ENCODE measurements at places on chromosomes 2 and 18. TPM values are rescaled to one million over a fixed set of nuclear protein-coding genes. Genes with fewer than 3 reads are reported as not detected.

The CCL20 gene
- 23.1 TPM for total RNA-seq

The ELAC1 gene
- total RNA-seq: 6.5 TPM

The CHN1 gene
- 6.9 TPM for total RNA-seq

The NEB gene
- total RNA-seq: 0.25 TPM

DNA sequence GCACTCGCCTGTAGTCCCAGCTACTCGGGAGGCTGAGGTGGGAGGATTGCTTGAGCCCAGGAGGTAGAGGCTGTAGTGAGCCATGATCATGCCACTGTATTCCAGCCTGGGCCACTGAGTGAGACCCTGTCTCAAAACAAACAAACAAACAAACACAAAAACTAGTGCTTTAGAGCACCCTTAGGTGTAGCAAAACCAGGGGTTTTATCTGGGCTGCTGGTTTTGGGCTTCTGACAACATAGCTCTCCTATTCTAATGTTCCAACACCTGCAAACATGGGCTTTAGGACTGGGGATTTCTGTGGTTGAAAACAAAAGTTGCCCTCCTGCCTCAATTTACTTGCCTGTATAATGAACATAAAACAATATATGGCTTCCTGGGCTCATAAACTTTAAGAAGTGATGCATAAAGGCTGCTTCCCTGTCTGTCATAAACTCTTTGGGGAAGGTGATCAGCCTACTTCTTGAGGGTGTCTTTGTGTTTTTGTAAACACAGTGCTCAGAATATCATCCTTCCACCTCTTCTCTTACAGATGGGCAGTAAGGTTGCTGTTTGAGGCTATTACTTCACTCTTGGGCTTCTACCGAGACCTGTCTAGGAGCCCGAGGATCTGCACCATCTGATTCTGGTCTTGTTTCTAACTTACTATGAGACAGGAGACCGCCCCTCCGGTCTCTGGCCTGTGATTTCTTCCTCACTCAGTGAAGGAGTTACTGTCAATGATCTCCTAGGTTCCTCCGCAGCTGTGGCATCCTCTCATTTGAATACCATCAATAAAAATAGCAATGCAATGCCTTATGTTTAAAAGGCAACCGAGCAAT, 246.5 kb downstream of the MYCN start:
- DNase-seq: no peak

DNA sequence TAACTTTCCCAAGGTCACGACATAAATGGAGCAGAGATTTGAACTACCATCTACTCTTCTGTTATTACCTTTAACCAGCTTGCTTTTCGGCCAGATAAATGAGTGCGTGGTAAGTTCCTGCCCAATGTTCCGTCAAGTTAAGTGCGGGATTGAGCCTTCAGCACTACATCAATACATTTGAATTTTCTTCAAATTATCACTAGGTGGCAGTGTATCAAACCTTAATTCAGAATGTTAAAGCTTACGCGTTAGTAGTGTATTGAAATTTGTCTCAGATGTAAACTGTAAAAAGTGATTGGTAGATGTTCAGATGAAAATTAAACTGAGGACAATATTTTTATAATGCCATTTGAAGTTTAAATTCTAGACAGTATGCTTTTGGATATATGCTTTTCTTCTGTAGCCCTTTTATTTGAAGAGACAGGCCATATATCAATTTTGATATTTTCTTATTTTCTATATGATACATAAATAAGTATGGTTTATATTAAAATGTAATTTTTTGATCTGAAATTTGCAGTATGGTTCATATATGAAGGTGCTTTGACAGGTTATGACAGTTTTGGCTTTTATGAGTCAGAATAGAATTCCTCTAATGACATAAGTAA, 681.3 kb downstream of the ADCYAP1 start:
- no peak for DNase-seq

DNA sequence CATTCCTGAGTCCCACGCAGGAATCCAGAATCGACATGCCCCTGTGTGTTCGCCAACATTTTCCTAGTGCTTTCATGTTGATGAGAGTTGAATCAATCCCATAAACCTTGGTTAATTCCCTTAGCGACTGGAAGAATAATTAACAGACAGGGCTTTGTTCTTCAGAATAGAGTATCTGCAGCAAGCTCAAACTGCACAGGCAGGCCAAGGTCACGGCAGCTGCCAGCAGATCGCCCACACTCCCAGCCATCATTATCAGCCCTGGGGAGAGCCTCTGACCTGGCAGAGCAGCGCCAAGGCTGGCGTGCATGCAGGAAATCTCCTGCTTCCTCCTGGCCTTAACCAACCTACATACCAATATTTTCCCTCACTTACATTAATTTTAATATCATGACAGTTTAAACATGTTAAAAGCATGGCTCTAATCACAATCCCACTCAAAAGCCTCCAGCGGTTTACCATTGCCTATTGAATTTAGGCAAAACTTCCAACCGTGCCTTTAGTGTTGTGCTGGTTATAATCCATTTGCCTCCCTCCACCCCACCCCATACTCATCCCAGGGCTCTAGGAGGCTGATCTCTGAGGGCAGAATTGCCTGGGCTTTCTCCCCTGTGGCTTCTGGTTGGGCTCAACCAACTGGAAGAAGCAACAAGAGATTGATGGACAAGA, 46.8 kb upstream of the NCK2 start:
- DNase-seq: no peak

- DNase-seq: no peak
These were observed 31.0 kb downstream of the COL4A4 start for GRCh38 chr2:227132986-227133385.

DNA sequence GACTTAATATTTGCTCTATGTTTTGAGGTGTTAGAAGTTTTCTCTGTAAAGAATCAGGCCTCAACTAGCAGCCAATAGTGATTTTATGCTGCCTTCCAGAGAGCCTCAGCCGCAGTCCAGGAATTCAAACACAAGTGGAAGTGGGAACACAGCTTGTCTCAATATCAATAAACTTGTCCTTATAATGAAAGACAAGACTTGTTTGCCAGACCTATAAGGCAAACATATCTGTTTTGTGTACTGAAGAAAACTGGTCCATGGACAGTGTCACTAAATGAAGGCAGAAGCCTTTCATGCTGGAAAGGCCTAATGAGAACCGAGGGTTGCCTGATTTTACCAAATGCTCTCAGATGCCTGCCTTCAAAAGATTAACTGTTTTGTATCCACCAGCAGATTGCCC, 182.2 kb downstream of the EPHA4 start:
- no peak for DNase-seq

DNA sequence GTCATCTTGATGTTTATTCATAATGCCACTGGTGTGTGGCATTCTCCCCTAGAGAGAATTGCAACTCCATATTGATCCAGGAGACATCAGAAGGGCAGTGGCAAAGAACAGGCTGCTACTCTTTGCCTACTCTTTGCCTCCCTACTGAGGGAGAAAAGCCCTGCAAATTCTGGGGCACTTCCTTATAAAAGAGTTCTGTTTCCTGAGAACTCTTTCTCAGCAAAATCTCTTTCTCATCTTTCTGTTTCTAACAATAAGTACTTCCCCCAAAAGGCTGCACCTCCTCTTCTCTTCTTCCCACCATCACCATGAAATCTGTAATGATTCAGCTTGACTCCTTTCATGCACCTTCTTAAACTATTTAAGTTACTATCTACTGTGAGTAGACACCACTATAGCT, 270.3 kb downstream of the MREG start:
- DNase-seq: no peak

DNA sequence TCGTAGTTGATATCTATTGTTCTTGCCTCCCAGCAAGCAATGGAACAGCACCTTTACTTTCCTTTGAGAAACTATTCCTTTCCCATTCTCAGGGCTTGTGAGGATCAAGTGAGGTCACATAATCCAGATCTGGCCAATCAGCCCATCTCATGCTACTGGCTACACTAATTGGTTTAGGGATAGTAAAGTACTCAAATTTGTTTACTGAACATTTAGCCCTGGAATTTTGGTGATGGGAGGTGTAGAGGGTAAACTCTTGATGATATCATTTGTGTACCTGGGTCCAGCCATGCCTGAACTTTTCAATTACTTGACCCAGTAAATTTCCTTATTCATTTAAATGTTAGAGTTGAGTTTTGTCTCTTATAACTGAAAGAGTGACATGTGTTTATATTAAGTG, 195.8 kb upstream of the TNP1 start:
- DNase-seq: no peak

DNA sequence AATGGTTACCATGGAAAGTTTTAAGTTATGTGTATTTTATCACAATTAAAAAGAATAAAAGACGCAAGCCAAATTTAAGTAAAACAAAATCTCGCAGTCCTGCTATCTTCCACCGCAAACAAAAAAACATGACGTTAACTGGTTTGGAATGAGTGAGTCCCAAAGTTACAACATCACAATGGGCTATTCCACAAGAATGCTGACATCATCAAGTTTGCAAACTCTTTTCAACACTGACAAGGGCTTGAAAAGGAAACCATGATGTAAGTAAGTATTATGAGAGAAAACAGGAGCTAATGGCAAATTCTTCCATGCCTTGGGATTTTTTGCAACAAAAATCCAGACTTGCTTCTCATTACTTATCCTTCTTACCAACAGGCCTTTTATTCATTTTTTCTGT, 31.1 kb downstream of the SIGLEC15 start:
- DNase-seq: no peak

DNA sequence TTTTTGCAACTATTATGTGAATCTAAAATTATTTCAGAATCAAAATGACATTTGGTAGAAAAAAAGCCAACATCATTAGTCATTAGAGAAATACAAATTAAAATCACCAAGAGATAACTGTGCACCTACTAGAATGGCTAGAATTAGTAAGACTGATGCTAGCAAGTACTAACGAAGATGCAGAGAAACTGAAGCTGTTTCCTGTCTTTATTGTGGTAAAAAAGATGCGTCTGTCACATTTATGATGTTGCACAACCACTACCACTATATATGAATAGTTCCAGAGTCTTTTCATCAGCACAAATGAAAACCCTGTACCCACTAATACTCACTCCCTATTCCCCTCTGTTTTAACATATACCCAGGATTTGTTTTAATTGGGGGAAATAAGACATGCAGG, 16.7 kb upstream of the TWIST2 start:
- no peak for DNase-seq

DNA sequence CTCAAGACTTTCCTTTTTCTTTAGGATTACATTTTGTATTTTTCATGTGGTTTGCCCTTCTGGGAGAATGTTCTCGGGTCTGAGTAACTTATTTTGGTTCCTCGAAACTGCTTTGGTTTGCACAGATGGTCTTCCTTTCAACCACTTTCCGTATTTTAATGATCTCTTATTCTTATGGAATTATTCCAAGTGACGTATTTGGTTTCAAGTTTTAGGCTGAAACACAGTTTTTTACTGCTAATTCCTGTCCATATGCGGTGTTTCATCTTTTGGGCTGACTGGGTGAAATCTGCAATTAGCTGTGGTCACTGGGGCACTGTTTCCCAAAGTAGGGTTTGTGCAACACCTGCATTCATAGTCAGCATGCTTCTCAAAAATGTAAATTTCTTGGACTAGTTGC, 122.7 kb downstream of the CAPN13 start:
- DNase-seq: no peak

- no peak for DNase-seq
These were observed 167.6 kb downstream of the RND3 start for GRCh38 chr2:150319658-150320555.

DNA sequence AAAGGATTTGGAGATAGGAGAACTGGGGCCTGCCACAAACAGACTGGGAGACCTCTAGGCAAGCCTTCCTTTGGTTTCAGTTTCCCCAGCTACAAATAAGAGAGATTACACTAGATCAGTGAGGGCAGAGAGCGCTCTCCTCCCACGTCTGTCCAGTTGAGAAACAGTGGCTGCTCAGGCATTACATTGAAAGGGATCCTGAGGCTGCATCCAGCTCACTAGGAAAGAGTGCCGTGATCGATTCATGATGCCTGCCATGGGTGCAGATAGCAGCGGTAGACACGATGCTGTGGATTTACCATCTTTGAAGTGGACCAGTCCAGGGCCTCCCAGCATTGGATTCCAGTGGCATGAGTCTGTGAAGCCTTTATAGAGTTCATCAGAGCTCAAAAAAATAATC, 62.6 kb downstream of the EN1 start:
- DNase-seq: no peak

DNA sequence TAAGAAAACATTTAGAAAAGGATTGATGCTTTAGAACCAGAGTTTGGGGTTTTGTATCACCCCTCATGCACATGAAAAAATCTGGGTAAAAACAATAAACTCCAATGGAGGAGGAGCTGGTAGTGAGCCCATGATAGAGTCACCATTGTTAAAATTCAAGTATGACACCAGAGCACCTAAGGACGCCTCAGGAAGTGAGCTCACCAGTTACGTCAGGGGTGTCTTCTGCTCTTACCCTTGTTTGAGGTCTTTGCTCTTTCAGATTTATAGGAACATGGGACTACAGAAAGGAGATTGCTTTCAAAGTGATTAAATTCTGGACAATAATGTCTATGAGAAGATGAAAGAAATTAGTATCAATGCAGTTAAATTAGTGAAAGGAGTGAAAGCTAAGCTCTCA, 106.5 kb downstream of the LRRTM1 start:
- DNase-seq: no peak

GRCh38 chr2:193326296-193326695, 1131.6 kb upstream of the TMEFF2 start:
- DNase-seq: no peak

DNA sequence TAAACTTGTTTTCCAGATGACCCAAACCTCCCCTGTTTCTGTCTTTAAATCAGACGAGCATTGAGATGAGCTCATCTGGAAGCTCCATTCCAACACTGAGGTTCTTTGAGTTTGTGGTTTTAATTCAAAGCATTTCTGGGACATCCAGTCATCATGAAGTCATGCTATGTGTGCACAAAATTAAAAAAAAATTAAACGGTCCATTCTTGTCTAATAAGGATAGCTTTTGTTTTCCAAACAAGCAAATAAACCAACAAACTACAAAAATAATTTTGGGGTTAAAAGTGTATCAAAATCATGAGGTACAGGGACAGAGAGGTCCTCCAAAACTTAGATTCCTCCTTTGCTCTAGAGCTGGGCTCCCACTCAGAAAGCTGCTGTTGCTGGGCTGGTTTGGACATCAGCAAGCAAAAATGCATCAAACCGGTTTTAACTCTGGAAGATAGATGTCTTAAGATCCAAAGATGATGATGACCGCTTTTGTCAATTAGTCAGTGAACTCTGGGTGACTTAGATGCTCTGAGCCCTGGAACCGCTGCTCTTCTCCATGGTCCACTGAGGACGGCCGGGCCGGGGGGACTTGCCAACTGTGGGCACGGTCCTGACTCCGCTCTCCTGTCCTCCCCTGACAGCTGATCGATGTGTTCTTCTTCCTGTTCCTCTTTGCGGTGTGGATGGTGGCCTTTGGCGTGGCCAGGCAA, 65.4 kb downstream of the TRPM8 start:
- DNase-seq: no peak

DNA sequence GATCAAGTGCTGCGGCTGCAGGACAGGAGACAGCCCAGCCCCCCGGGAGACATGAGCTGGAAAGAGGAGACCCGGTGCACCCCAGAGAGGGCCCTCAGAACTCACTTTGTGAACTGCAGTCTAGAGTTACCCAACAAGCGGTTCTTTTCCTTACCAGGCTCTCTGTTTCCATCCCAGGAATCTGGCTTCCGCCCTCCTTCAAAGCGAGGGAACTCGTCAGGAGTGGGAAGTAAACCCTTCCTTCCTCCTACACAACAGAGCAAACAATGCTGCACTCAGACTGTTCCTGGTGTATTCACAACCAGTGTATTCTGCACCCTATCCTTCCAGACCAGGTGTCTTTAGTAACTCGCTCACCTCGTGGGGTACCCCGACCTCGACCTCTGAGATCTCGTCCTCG, 8.0 kb downstream of the SFT2D3 start:
- no peak for DNase-seq

Data from activated T-cell treated with anti-CD3 and anti-CD28 coated beads, Interleukin-2, amount 50 U/mL, for 4 hours (primary cell).